ENCODE measurements at places on chromosomes 6 and 20.
A peak's percentile ranks its signal among the peaks of the same experiment; 100 is the strongest.

- DNase-seq = no peak
Measured at GRCh38 chr6:79898076-79898475, 49.3 kb downstream of the ELOVL4 start.

GRCh38 chr6:150753371-150754064 is 112.0 kb upstream of the MTHFD1L start:
- no peak for DNase-seq

- no peak for DNase-seq
Measured at GRCh38 chr6:67131827-67132226, 1424.8 kb upstream of the EYS start.

- peak; percentile 13 for DNase-seq
Measured at GRCh38 chr6:97053643-97054411, 129.3 kb downstream of the KLHL32 start.

- DNase-seq = peak; percentile 77
Measured at GRCh38 chr6:131602781-131603312, 25.2 kb downstream of the MED23 start.

DNA sequence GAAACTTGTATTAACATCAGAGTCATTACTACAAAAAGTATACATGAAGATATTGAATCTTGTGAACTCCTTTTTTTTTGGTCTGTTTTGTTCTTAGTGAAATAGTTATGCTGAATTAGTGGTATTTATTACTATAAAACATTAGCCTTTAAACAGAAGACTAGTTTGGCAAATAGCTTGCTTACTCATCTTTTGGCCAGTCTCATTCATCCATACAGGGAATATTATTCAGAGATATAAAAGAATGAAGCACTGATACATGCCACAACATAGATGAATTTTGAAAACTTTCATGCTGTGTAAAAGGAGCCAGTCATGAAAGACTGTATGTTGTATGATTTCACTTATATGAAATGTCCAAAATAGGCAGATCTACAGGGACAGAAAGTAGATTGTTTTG is 205.9 kb downstream of the ZFAND3 start:
- peak; percentile 44 for DNase-seq

GRCh38 chr6:141664744-141665143 is 468.0 kb upstream of the GJE1 start:
- no peak for DNase-seq

DNA sequence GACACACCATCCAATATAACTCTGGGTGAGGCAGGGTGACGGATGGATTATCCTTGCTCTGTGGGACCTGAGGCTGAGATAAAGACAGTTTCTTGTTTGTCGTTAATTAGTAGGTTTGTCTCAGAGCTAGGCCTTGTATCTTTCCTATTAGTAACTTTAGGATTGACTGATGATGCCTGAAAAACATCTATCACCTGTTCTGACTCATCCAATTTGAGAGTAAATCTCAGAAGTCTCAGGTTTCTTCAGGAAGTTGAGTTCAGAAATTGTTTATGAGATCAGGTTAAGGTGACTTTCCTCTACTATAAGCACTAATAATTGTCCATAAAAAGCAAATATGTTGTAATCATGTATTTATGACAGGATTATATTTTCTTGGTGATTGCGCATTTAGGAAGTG is 129.5 kb upstream of the SUPT3H start:
- DNase-seq = no peak

All from fibroblast of upper back skin (primary cell).